ENCODE measurements at places on chromosomes 2 and 18.

DNA sequence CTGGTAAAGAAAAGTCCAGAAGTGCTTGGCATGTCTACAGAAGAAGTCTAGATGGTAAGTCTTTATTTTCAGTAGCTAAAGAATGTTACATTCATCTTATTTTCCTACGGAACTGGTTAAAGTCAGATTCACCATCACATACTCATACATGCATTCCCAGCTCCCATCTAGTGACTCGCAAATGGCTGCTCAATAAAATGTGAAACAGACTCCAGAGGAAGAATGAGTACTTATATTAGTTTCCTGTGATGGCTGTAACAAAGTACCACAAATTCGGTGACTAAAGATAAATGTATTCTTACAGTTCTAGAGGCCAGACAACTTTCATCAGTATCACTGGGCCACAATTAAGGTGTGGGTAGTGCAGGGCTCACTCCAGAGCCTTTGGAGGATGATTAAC, 797.2 kb downstream of the SATB2 start:
- DNase-seq, result no peak

- no peak for DNase-seq
Measured at GRCh38 chr18:68969027-68969426, 171.1 kb downstream of the CCDC102B start.

GRCh38 chr2:219627103-219628100, at the start of gene SLC4A3:
Gene SLC4A3, plus strand, starts transcription at chr2:219627630. Its CDS starts 363 bp downstream, at chr2:219627993.
- DNase-seq, result peak; percentile 36

- DNase-seq, result no peak
Measured at GRCh38 chr2:7019191-7019590, 102.0 kb downstream of the RNF144A start.

GRCh38 chr18:3442919-3443318, 7.1 kb upstream of the TGIF1 start:
- no peak for DNase-seq

DNA sequence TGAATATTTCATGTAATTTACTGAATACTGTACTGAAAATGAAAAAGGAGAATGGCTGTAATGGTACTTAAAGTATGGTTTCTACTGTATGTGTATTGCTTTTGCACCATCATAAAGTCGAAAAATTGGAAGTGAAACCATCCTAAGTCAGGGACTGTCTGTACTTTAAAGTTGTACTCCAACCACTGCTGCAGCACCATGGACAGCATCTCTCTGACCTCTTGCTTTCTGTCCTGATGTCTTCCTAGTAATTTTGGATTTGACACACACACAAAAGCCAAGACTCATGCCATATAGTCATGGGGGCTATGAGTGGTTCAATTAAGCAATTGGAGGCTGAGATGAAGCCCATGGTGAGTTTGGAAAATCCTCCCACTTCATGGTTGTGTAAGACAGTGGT, 256.3 kb upstream of the PKDCC start:
- peak; percentile 27 for DNase-seq

DNA sequence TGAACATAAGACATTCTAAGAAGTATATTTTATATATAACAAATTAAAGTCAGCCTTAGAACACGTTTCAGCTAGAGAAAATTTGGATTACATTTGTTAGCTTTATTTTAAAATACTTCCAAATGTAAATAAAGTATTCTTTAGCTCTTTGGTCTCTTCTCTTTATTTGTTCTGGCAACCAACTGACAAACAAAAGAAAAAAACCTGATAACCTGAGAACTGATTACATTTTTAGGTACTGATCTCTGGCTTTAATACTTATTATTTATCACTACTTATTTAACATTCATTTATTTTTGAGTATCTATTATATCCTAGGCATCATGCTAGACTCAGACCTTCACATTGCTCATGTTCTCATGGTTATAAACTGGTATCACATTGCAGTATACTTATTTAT, 18.5 kb downstream of the CCDC138 start:
- DNase-seq, result no peak

- no peak for DNase-seq
Measured at GRCh38 chr2:119546447-119546767, 2.2 kb downstream of the CFAP221 start.

- no peak for DNase-seq
Measured at GRCh38 chr18:28574175-28574574, 397.2 kb upstream of the CDH2 start.

DNA sequence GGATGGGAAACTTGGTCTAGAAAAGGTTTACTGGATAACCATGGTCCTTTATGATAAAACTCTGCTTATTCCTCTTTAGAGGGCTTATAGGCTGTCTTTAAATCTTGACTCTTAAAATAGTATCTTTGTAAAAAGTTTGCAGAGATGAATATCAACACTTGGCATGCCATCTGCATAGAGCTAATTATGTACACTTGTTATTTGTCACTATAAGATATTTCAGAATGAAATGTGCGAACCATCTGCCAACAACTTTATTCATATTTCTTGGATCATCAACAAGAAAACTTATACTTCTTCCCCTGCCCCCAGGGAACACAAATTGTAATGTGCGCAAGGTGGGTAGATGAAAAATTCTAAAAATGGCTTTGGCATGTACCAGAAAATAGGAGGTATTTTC, 653.0 kb upstream of the CHAC2 start:
- DNase-seq, result no peak

- no peak for DNase-seq
Measured at GRCh38 chr2:241349941-241350340, 6.1 kb upstream of the FARP2 start.

DNA sequence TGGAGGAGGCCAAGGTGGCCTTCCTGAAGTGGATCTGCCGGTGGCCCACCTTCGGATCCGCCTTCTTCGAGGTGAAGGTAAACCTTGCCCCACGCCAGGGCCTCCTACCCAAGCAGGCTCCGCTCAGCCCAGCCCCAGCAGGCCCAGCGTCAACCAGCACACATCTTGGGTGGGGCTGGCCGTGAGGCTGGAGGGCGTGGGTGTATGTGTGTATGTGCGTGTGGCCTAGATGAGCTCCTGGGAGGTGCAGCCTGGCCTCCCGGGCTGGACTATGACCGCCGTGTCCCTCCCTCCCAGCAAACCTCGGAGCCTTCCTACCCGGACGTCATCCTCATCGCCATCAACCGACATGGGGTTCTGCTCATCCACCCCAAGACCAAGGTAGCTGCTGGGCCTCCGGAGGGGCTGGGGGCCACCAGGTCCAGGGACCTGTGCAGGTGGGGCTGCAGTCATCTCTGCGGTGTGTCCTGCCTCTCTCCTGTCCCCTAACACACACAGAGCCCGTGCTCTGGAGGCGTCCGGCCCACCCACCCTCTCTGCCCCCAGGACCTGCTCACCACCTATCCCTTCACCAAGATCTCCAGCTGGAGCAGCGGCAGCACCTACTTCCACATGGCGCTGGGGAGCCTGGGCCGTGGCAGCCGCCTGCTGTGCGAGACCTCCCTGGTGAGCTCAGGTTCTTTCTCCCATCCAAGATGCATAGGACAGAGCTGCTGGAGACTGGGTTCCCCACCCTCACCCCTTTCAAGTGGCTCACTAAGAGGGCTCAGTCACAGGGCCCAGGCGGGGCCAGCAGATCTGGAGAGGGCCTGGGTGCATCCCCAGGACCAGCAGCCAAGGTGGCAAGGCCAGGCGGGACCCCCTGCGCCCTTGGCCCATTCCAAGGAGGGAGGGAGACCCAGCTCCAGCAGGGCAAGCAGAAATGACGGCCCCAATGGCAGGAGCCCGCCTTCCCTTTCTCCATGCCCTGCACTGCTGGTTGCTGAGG, 9.4 kb upstream of the GPR17 start:
- DNase-seq, result no peak

DNA sequence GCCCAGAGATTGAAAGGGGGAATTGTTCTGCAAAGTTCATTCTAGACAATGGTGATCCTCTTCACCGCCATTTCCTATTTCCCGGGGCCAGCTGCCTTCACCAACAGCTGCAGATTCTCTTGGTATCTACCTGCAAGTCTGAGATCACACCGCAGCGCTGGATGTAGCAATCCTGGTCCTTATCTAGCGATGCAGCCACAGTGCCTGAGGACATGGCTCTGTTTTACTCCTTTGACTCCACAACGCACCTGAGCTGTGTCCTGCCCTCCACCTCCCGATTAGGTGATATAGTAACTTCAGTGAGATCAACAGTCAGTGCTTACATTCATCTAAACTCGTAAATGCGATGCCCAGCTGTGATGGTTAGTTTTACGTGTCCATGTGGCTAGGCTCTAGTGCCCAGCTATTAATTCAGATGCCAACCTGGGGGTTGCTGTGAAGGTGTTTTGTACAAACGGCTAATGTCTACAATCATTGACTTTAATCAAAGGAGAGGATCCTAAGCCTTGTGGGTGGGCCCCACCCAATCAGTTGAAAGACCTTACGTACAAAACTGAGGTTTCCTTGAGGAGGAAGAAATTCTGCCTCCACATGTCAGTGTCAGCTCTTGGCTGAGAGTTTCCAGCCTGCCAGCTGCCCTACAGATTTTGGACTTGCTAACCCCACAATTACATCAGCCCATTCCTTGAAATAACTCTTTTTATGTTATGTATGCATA, 189.8 kb downstream of the SH3BP4 start:
- no peak for DNase-seq
